ENCODE measurements at places on chromosomes 3 and 15. TPM values are rescaled to one million over a fixed set of nuclear protein-coding genes. Genes with fewer than 3 reads are reported as not detected.

DNA sequence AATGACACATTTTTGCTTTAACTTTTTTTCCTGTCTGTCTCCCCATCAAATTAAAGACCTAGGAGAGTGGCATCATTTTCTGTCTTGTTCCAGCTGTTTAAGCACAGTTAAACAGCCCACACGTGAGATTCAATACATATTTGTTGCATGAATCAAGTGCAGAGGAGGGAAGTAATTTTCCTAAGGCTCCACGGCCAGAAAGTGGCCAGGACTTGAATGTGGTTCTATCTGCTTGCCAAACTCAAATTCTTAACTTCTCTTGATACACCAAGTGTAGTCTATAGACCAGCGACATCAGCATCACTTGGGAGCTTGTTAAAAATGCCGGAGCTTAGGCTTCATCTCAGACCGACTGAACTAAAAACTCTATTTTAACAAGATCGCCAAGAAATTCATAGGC is 724.8 kb upstream of the CFAP20DC start:
- DNase-seq: no peak

DNA sequence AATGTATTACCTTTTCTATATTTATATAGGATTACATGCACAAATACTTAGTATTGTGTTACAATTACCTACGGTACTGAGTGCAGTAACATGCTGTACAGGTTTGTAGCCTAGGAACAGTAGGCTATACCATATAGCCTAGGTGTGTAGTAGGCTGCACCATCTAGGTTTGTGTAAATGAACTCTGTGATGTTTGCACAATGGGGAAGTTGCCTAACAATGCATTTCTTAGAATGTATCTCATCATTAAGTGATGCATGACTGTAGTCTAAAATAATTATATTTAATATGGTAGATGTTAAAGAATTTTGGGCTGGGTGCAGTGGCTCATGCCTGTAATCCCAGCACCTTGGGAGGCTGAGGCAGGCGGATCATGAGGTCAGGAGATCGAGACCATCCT is 281.0 kb downstream of the KLF13 start:
- DNase-seq: no peak

DNA sequence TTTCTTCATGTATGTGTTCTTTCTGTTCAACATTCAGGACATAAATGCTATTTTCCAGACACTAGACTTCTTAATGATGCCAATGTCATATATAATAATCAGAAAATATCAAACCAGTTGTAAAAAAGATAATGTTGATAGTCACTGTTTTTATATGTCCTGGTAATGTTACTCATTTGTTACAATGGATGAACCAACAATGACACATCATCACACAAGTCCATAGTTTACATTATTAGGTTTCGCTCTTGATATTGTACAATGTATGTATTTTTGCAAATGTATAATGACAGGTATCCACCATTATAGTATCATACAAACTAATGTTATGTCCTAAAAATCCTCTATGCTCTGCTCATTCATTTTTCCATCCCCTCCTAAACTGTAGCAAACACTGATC is 243.8 kb upstream of the CDIN1 start:
- DNase-seq: no peak

DNA sequence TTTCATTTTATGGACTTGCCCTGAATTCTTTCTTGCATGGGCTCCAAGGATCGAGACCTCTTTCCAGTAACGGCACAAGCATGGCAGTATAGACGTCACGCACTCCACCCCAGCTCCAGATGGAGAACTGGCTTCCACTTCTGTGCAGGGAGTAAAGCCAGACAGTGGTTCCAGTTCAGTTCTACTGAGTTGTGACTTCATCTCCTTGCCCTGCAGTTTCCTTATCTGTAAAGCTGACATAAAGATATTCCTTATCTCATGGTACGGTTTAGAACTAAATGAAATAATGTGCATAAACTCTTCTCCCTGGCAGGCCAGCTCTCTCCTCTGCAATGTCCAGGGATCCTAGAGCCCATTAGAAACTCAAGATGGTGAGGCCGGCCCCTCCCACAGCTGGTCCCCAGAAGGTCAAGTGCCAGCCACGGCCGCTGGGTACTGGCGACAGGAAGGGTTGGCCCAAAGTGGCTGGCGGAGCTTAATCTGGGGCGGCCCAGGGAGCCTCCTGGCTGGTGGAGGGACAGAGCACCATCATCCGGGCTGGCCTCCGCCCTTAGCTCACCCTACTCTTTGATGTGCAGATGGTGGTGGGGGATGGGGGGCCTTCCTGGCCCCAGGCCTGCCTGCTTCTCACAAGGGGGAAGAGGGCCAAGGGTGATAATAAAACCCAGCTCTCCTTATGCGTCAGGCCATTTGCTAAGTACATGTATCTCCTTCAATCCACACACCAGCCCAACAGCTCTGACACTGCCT is 7.2 kb downstream of the MESP2 start:
- no peak for DNase-seq

GRCh38 chr3:133574260-133574881 is 885 bp downstream of the CDV3 start:
- peak; percentile 40 for DNase-seq

GRCh38 chr3:32399030-32399620 is 7.5 kb downstream of the CMTM7 start:
- DNase-seq: peak; percentile 49

DNA sequence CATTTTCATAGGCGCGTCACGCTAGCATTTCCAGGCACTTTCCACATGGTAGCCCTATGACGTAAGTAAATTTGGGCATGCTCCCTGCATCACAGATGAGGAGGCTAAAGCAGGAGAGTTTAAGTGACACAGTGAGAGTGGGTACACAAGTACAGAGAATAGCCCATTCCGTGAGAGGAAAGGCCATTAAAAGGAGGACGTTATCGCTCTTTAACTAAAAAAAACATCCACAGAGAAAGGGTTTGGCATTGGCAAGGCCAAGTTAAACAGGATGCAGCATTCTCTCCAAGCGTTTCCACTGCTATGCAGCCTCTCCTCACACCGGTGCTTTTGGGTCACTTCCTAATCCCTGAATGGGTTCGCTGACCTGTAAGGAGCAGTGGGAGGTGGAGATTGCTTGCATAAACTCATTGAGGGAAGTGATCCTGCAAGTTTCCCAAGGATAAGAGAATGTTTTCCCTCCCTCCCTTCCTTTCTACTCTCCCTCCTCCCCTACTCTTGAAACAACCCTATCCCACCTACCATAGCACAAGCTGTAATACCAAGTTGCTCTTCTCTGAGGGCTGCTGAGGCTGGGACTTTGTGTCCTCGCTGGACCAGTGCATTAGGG is 147.7 kb downstream of the VGLL4 start:
- no peak for DNase-seq

- no peak for DNase-seq
Observed at GRCh38 chr15:78750566-78750965, 60.7 kb downstream of the ADAMTS7 start.

DNA sequence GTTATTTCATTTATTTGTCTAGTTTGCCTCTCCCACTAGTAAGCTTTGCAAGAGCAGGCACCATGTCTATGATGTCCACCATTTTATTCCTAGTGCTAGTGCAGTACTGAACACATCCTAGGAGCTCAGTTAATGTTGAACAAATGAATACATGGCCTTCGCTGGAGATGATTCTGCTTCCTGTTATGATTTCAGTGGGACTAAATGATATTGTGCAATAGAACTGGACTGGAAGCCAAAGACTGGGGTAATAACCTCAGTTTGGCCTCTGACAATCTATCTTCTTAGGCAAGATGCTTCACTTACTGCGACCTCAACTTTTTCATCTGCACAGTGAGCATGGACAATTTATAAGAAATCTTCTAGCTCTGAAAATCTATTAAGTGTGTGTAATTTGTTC is 191.3 kb downstream of the ADAMTSL3 start:
- no peak for DNase-seq

GRCh38 chr3:159761369-159761768 is 227.3 kb upstream of the IL12A start:
- DNase-seq: no peak

GRCh38 chr3:114860531-114860930 is 286.6 kb downstream of the ZBTB20 start:
- no peak for DNase-seq

DNA sequence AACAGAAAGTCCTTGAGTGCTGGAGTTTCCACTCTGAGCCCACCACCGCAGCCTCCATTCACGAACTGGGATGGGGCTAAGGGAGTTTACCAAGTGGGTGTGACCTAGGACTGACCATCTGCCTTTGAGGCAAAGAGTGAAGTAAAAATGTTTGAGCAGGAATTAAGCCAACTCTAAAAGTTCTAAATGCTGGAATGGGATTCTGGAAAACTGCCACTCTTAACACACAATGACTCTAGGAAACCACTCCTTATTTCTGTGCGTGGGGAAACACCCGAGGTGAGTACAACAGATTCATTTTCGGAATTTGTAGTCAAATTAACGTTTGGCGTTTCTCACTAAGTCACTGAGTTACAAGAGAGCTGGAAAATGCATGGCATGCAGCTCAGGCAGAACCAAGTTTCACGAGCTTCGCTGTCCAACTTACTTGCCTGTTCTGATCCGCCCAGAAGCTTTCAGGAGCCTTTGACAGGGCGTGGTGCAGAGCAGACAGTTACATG is 31.6 kb downstream of the ISL2 start:
- no peak for DNase-seq

GRCh38 chr15:61186905-61187741 is 42.0 kb downstream of the RORA start:
- DNase-seq: peak; percentile 20

DNA sequence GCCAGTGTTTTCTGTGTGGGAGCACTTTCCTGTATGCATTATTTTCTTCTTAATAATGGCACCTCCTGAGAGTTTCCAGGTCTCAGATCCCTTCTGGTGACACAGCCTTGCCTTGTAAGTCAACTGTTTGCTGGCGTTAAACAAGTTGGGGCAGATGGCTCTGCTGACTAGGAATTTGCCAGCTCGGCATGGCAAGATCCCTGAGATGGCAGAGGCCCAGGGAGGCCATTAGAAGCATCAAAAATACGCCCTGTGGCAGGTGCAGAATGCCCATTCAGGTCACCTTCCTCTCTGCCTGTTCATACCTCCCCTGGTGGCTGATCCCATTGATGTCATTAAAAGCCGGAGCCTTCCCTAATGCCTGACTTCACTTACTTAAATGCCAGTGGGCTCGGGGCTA is 320.9 kb upstream of the CTDSPL start:
- DNase-seq: no peak

- DNase-seq: no peak
Observed at GRCh38 chr3:43755516-43756200, 64.9 kb downstream of the ABHD5 start.

- no peak for DNase-seq
Observed at GRCh38 chr3:142925140-142925539, 36.3 kb upstream of the PCOLCE2 start.

DNA sequence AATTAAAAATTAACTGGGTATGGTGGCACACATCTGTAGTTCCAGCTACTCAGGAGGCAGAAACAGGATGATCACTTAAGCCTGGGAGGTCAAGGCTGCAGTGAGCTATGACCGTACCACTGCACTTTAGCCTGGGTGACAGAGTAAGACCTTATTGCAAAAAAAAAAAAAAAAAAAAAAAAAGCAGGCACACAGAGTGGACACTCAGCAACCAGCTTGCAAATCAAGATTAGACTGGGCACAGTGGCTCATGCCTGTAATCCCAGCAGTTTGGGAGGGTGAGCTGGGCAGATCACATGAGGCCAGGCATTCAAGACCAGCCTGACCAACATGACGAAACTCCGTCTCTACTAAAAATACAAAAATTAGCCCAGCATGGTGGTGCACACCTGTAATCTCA is 5.4 kb downstream of the CLN6 start:
- DNase-seq: no peak

DNA sequence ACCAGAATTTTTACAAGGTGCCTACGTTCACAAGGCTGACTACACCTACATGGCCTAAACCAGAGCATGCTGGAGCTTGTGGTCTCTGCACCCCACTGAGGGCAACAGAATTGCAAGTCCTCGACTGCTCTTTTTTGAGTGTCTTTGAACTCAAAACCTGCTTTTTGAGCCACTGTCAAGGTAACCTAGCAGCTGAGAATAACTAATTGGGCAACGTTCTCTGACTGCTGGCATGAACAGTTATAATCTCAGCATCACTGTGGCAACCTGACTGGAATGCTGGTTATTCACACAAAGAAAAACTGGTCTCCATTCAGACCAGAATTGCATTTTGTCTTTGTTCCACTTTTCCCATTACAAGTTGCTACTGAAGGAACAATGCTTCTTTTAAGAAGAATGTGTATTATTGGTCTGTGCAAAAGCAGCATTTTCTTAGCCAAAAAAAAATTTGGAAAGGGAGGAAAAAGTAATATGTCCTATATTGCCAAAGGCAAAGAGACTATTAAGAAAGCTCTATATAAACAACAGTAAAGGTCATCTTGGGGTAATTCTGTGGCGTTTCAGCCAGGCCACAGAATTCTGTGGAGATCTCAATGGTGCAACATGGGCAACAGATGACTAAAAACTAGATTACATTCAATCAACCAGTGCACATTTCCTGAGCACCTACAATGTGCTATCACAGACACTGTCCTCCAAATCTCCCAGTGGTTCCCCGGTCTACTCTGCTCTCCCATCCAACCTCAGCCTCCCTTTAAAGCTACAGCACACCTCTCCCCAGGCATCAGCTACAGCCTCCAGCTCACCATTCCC is 76.8 kb downstream of the TNIK start:
- DNase-seq: no peak

GRCh38 chr3:17032407-17033034 is 147.8 kb downstream of the PLCL2 start:
- DNase-seq: no peak

- DNase-seq: no peak
Observed at GRCh38 chr3:17935222-17935621, 192.8 kb upstream of the TBC1D5 start.

- DNase-seq: no peak
Observed at GRCh38 chr3:147425388-147425850, 16.3 kb downstream of the ZIC1 start.

DNA sequence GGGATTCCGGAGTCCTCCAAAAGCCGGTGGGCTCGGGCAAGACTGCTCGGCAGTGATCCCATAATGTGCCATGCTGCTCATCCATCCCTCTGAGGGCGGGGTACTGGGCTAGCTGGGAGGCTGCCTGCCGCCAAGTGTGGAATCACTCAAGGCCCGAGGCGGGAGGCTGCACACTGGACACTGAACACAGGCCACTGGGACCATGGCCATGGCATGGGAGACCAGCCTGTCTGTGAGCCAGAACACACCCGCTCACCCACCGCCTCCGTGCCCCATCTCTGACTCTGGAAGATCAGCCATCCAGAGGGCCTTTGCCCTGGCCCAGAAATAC is 1.4 kb downstream of the C3orf22 start:
- no peak for DNase-seq

C3orf20 gene
- polyA plus RNA-seq: 0.27 TPM

CCDC54 gene
- not detected for polyA plus RNA-seq

ZNF385D gene
- polyA plus RNA-seq: 12.6 TPM

DNAJA4 gene
- 24.4 TPM for polyA plus RNA-seq

SEMA5B gene
- 28.5 TPM for polyA plus RNA-seq

TGM4 gene
- polyA plus RNA-seq: 0.06 TPM

LMCD1 gene
- 35.0 TPM for polyA plus RNA-seq

BCL2A1 gene
- polyA plus RNA-seq: not detected

SSUH2 gene
- polyA plus RNA-seq: 4.5 TPM

IL20RB gene
- 0.46 TPM for polyA plus RNA-seq

CPNE4 gene
- polyA plus RNA-seq: 0.27 TPM

MORC1 gene
- polyA plus RNA-seq: 0.40 TPM

RHOV gene
- 1.9 TPM for polyA plus RNA-seq

KLF15 gene
- 13.3 TPM for polyA plus RNA-seq

PAK6 gene
- 6.7 TPM for polyA plus RNA-seq
